ENCODE measurements at places on chromosomes 13 and 19.

- DNase-seq: no peak
Measured at GRCh38 chr13:83878691-83879430, 3.4 kb downstream of the SLITRK1 start.

DNA sequence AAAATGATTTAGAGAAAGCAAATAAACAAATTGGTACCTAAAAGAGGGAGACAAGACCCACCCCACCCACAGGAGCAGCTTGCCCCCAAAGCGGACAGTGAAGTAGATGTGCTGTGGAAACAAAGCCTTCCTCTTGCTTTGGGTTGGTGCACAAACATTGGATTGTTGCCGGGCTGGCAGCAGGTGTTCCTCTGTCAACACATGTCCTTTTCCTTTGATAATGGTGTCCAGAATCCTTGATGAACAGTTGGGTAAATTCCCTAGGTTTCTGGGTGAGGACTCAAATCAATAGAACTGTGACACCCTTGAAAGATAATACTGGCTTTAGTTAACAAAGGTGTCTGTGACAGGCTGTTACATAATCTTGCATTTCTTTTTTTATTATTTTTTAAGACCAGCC lies 311.8 kb downstream of the SPRY2 start:
- DNase-seq: no peak

GRCh38 chr13:35039012-35039411 lies 96.9 kb downstream of the NBEA start:
- DNase-seq: no peak

GRCh38 chr19:3493651-3494050 lies 6.8 kb downstream of the DOHH start:
- no peak for DNase-seq

DNA sequence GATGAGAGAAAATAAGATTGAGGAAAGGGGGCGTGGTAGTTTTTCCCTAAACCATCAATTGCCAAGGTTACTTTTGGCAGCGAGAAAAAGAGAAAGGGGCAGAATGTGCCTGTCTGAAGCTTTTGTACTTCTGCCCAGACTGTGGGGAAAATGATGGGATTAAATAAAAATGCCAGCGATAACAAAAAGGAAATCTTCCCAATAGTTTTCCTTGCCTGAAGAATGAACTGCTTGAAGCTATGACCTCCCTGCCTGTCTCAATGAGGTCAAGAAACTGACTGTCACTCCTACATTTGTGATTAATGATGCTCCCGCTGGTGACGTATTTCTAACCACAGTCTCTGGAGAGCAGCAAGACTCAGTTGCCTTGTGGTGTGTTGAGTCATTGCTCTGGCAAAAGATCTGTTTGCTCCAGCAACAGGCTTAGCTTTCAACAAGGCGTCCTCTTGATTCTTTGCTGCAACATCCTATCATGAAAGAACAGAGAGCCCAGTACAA lies 1051.5 kb downstream of the DIAPH3 start:
- DNase-seq: no peak

GRCh38 chr13:99975626-99976025 lies 4.1 kb upstream of the ZIC5 start:
- DNase-seq: no peak

GRCh38 chr19:55667958-55668357 lies 7.1 kb upstream of the EPN1 start:
- DNase-seq: no peak

GRCh38 chr13:80389073-80390038 lies 48.4 kb upstream of the SPRY2 start:
- DNase-seq: no peak

- no peak for DNase-seq
Measured at GRCh38 chr13:28320884-28321574, 173.9 kb downstream of the FLT1 start.

DNA sequence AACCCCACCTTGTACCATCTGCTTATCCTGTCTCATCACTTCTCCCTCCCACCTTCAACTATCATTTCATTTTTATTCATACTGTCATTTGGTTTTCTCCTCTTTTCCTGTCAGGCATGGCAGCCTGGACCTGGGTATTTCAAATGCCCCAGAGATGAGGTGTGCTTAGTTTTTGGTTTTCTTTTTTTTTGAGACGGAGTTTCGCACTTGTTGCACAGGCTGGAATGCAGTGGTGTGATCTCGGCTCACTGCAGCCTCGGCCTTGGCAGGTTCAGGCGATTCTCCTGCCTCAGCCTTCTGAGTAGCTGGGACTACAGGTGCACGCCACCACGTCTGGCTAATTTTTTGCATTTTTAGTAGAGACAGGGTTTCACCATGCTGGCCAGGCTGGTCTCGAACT lies 5.8 kb downstream of the PDS5B start:
- no peak for DNase-seq

DNA sequence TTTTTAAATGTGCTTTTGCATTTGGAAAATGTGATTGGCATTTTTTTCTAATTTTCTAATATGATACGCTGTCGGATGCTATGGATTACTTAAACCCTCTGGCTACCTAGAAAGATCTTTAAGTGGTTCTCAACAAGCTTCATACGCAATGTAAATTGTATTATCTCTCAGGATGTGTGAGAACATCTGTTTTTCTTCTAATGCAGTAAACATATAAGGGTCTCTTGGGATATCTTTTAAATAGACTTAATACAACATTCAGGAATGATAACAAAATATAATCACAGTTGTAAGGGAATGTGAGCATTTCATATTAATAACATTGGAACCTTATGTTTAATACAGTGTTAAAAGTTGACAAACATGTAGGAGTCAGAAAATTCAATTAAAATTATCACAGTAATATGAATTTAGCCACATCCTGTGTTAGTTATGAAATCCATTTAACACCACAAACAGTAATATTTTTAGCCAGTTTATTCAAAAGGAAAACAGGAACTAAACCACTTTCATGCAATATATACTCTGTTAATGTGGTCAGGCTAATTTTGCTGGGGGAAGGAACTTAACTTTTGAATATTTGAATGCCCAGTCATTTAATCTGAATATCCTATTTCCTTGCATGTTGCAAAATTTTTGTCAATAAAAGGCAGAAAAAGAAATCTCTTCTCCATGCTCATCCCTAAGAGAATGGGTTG lies 15.0 kb upstream of the ALOX5AP start:
- DNase-seq: no peak

- DNase-seq: no peak
Measured at GRCh38 chr13:98343461-98343860, 166.4 kb upstream of the RNF113B start.

- DNase-seq: no peak
Measured at GRCh38 chr13:21901336-21901735, 230.5 kb downstream of the FGF9 start.

DNA sequence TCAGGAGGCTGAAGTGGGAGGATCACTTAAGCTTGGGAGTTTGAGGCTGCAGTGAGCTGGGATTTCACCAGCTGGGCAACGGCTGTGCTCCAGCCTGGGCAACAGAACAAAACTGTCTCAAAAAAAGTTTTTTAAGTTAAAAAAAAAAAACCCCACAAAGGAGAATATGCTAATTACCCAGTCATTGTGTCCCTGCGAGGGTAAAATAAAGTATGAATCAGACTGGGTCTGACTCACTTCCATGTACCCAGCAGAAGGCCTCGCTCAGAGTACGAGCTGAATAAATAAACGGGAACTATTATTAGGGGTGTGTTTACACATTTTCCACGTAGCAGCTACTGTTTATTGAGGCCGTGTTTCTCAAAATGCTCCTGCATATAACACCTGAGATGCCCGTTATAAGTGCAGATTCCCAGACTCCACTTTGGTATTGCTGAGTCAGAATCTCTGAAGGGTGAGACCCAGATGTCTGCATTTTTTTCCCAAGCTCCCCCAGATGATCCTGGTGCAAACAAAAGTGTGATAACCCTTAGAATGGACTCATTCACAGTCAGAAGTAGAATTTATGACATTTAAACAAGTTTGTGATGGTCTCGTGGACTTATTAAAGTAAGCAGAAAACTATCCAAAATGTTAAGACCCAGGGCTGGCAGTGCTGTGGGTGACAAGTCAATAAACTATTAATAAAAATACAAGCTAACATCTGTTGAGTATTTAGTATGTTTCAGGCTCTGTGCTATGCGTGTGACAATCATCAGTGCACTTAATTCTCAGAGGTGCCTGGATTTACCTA lies 28.2 kb downstream of the KCNC3 start:
- no peak for DNase-seq

- no peak for DNase-seq
Measured at GRCh38 chr19:15304140-15304705, 28.1 kb downstream of the BRD4 start.

DNA sequence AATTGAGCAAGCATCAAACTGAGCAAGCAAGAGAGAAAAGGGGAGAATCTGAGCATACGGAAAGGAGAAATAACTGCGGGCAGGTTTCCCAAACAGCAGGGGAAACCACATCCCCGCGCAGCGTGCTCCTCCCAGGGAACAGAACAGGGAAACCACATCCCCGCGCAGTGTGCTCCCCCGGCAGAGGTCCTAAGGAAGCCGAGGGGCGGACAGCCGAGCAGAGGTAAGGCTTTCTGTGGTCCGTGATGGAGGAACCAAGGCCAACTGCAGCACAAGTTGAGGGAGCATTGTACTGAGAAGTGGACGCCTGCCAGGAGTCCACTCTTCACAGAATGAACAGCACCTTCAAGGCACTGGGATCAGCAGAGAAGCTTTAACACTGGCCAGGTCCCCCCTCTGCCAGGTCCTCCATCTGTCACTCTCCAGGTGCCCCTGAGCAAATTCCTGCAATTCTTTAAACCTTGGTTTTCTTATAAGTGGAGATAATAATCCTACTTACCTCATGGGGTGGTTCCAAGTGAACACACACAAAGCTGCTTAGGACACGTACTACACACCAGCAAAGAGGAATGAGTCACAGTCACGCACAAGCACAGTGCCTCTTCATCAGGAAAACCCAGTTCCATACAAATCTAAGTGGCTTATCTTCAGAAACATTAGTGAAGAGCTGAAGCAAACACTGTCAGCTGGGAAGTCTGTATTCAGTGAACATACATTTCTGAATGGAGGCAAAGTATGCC lies 23.0 kb upstream of the LAMP1 start:
- DNase-seq: no peak

- DNase-seq: no peak
Measured at GRCh38 chr19:13329766-13330165, 176.5 kb downstream of the CACNA1A start.

GRCh38 chr19:2055931-2056836 lies 5.1 kb upstream of the MKNK2 start:
- no peak for DNase-seq

GRCh38 chr13:101654883-101655282 lies 202.4 kb downstream of the ITGBL1 start:
- DNase-seq: no peak

DNA sequence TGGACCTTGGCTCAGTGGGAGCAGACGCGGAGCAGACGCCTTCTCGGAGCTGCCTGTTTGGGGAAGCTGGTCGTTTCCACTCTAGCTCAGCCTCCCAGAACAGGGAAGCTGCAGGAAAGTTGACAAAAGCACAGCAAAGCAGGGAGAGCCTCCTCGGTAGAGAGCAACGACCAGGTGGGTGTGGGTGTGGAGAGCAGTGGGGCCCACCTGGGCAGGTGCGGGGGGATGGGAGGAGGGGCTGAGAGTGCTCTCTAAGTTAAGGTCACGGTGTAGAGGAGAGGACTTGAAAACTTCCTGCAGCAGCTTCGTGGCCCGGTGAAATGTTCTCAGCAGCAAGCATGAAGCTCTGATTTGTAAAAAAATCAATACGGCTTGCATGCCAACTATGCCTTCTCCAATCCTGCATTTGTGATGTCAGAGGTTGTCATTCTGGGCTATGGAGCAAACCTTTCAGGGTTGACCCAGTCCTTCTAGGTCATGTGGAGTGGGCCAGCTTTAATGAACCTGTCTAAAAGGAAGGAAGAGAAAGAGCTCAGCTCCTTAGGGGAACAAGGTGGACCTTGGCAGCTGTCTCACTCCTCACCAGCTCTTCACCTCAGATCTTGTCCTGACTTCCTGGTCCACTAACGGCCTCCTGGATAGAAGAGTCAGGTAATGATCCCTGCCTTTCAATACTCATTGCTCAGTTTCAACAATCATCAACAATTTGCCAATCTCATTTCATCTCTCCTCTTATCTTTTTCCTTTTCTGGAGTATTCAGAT lies 85.8 kb upstream of the UBL3 start:
- DNase-seq: no peak

DNA sequence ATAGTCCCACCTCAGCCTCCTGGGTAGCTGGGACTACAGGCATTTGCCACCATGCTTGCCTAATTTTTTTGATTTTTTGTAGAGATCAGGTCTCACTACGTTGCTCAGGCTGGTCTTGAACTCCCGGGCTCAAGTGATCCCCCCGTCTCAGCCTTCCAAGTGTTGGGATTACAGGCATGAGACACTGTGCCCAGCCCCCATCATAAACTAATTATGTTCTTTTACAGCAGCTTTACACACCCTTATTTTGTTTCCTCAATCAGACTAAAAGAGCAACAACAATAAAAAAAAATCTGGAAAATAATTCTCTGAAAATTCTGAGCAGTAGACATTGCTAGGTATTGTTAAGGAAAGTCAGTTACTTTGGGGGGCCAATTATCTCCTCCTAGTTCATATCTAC lies 35.7 kb downstream of the STARD13 start:
- no peak for DNase-seq

- DNase-seq: peak; percentile 40
Measured at GRCh38 chr13:44734201-44734707, 158.1 kb upstream of the TSC22D1 start.

- peak; percentile 77 for DNase-seq
Measured at GRCh38 chr13:51590971-51591627, 6.8 kb downstream of the WDFY2 start.

DNA sequence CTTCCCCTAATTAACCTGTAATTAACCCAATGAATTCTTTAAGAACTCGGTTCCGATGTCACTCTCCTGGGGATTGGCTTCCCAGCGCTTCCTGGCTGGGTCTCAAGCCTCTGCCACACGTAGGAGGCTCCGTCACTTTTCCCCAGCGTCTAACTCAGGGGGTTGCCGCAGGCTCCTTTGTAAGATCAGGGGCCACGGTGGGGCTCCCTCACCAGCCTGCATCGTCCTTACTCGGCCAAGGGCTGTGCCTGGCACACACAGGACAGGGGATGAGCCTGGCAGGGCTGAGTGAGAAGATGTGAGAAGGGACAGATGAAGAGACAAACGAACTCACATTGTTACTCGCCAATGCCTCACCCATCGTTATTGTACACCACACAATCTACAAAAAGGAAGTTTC lies 20.9 kb upstream of the ATP11A start:
- DNase-seq: no peak

GRCh38 chr19:49597703-49597974 lies 6.7 kb downstream of the PRR12 start:
- no peak for DNase-seq

Measured in SK-N-MC (cell line).